Left lobe of liver (tissue), 2 donors: ENCODE measurements at places on chromosomes 13 and 19. TPM values are rescaled to one million over a fixed set of nuclear protein-coding genes. Genes with fewer than 3 reads are reported as not detected.

The KL gene
- 0.05 TPM for total RNA-seq

The ZNF541 gene
- 0.08 TPM for total RNA-seq

The TEX26 gene
- not detected for total RNA-seq

The RPS5 gene
- 311 TPM for total RNA-seq

The SCEL gene
- not detected for total RNA-seq

The TNNI3 gene
- not detected for total RNA-seq

The CA11 gene
- 1.7 TPM for total RNA-seq

The GPR12 gene
- total RNA-seq = not detected

The KIRREL2 gene
- 0.20 TPM for total RNA-seq

DNA sequence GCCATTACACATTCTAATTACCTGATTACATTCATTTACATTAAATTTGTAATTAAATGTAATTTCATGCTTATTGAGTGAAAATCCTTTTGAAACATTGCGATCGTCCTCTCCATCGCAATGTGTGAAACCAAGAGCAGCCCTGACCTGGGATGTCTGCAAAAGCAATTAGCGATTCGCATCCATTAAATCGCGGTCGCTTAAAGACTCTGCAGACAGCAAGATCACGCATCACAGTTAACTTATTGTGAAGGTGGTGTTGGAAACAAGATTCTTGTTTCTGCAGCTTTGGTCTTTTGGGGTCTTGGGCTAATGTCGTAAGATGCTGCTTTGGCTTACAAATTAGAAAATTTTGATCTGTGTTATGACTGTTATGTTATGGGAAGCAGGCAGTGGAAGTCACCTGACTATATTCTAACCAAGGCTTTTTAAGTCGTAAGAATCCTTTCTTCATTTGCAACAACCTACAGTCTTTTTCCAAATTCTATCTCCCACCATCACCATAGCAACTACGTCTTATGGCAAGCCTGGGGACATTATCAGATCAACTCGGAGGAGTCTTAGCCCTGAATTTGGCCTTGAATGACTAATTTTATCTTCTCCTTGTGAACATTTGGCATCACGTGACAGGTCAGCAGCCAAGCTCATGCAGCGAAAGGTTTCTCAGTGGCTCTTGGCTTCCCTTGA, 142.8 kb upstream of the SOX1 start:
- DNase-seq = peak; percentile 1

DNA sequence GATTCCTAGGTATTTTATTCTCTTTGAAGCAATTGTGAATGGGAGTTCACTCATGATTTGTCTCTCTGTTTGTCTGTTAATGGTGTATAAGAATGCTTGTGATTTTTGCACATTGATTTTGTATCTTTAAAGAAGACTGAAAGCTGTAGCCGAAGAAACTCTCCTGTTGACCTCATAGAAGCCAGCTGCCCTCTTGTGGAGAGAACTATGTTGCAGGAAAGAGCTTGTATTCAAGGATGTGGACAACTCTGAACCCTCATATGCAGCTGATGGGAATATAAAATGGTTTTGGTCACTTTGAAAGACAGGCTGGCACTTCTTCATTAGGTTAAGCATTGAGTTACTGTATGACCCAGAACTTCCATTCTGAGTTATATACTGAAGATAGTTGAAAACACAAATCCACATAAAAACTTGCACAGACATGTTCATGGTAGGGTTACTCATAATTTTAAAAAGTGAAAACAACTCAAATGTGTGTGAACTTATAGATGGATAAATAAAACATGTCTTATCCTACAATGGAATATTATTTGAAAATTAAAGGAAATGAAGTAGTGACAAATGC, 65.8 kb upstream of the SLITRK6 start:
- DNase-seq = no peak

DNA sequence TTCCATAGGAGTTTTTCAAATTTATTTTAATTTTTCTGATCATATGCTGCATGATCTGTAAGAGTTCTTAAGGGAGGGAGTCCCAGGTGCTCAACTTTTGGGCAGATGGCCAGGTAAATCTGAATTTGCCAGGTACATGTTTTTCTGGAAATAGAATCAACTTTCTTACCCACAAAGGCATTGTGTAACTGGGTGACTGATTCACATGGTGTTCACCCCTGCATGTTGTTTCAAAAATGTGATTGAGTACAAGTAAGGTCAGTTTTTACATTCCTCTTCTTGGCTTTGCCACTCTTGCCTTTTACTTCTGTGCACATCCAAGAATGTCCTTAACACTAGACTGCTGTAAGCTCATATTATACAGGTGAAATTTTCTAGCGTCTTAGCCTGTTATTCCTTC, 30.4 kb downstream of the RB1 start:
- DNase-seq = no peak

GRCh38 chr13:73958657-73959397, 175.4 kb downstream of the KLF12 start:
- DNase-seq = no peak

GRCh38 chr13:52703482-52703881, 36.1 kb downstream of the CNMD start:
- no peak for DNase-seq

- no peak for DNase-seq
Observed at GRCh38 chr19:30670011-30670329, 297.8 kb downstream of the ZNF536 start.

DNA sequence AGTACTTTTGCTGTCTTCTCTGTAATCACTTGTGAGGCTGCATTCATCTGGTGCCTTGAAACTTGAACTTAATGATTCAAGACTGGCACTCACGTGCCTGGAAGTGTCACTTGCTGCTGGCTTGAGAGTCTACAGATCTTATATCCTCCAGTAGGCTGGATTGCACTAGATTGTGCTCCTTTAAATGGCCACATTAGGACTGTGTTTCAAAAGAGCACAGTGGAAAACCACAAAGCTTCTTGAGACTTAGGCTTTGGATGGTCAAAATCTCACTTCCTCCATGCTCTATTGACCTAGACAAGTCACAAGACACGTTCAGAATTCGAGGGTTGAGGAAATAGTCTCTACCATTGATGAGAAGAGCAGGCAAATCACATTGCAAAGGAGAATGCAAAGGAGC, 1278.8 kb upstream of the MIR17HG start:
- no peak for DNase-seq

DNA sequence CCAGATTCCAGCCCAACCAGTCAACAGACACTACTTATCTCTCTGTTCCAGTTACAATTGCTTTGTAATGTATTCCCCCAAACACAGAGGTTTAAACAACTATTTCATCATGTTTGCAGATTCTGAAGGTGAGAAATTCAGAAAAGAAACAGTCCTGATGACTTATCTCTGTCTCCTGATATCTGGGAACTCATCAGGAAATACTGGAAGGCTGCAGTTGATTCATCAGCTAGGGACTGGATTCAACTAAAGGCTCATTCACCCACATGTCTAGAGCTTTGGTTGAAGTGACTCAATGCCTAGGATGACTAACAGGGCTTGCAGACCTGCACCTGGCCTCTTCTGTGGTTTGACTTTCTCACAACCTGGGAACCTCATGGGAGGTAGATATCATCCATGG, 56.6 kb upstream of the GPC6 start:
- no peak for DNase-seq

GRCh38 chr13:52812941-52813340, 35.5 kb downstream of the PCDH8 start:
- no peak for DNase-seq

DNA sequence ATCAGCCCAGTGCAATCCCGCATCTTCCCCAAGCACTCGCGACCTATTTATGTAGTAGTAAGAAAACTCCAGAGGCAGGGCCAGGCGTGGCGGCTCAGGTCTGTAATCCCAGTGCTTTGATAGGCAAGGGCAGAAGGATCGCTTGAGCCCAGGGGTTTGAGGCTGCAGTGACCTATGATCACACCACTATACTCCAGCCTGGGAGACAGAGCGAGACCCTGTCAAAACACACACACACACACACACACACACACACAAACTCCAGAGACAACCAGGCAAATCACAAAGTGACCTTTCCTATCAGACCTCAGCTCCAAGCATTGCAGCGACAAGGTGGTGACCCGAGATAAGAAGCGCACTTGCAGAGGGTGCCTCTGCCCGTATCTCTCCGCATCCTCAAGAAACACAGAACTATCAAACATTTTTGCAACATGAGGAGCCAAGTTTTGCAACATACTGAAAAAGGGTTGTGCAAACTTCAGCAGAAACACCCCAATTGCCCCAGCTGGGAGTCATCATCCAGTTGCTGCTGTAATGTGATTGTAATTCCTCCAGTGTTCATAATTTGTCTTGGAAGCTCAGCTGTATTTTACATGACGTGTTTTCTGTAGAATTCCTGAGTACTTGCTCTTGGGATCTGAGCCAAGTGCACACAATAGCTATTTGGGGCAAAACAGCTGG, 8.7 kb upstream of the KLF2 start:
- peak; percentile 49 for DNase-seq

GRCh38 chr13:80006940-80007339, 334.0 kb downstream of the SPRY2 start:
- no peak for DNase-seq

DNA sequence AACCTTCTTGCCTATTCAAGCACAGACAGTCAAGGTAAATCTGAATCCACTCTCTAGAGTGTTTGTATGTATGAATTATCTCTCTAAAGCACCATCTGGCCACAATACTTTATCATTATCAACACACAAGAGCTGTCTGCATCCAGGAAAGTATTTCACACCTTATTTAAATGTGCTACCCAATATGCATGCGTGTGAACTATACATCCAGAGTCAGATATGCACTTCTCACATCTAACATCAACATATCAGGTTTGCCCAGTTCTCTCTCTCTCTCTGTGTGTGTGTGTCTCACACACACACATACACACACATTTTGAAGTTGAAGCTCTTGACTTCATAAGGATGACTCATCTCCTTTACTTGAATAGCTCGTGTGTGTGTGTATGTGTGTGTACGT, 697.5 kb upstream of the PCDH20 start:
- DNase-seq = no peak

DNA sequence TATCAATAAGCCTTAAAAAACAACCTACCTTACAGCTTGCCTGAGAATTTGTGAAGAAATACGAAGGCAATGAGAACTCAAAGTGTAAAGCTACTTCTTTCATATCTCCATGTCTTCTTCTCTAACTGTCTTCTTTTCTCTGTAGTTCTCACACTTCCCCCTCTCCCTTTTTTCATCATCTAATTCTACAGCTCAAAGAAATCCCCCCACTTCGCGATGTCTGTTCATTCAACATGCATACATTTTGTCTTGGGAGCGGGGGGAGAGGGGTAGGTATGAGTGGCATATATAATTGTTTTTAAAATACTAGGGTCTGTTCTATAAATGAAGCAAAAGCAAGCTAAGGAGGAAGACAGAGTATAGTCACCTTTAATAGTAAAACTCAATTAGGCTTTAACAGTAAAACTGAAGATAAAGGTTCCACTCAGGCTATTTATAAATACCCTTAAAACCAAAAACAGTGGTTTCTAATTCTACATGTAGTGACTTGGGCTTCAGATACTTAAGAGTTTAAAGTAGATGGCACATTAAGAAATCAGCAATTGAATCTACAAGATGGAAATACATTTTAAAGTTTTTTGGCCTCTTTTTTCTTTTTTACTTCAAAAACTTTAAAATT, 106.9 kb downstream of the KLF12 start:
- no peak for DNase-seq

- peak; percentile 81 for DNase-seq
Observed at GRCh38 chr19:19145684-19146608, 7.7 kb upstream of the TMEM161A start.

GRCh38 chr13:67204764-67205163, 25.4 kb downstream of the PCDH9 start:
- no peak for DNase-seq
